Islet precursor cell (in vitro differentiated cells): ENCODE measurements at places on chromosomes 6 and 20.

GRCh38 chr6:27630727-27631608, 158.1 kb upstream of the ZNF184 start:
- DNase-seq = peak; percentile 88

DNA sequence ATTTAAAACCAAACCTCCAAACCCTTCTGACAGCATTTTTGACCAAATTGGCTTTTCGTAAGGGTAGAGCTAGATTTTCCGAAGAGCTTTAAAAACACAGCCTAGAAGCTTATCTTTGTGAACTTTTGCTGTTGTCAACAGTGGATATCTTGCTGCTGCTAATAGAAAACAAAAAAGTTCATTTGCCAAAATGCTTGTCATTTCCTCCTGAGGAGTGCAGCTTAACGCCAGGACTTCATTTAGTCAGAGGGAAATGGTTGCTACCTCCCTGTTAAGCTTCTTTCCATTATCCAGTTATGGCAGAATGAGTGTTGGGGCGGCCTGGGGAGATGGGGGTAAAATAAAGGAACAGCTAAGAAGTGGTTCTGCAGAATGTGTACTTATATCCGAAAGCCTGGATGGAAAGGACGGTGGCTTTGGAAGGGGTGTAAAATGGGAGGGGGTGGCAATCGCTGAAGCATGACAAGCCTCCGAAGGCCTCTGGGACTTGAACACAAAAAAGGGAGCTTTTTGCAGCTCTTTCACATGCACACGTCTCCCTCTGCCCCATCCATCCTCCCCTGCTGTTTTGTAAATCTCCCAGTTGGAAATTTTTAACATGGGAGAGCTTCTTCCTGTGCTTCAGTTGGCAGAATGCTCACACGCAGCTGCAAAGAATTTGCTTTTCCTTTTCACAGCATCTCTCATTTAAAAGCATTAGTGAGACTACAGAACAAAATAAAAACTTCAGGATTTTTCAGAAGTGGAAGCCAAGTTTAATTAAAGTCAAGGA, 22.5 kb downstream of the JARID2 start:
- no peak for DNase-seq

DNA sequence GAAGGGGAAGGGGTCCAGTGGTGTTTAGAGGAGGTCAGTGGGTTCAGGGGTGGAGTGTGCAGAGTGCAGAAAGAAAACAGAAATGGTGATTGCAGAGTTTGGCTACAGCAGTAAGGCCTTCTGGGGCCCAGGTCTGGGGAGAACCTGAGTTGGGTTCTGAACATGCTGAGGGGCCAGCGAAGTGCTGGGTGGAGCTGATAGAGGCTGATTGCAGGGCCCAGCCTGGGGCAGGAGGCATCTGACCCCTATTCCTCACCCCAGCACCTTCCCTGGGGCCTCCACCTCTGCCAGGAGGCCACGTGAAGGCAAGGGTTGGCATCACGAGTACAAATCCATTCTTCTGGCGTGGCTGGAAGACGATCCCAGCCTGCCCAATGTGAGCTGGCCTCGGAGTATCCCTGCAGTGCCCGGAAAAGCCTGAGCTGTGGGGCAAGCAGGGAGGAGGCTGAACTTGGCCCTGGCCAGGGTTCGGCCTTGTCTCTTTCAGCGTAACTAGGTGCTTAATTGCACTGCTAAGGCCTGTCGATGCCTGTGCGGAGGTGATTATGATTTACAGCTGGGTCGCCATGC, 35.3 kb downstream of the VSTM2L start:
- no peak for DNase-seq

DNA sequence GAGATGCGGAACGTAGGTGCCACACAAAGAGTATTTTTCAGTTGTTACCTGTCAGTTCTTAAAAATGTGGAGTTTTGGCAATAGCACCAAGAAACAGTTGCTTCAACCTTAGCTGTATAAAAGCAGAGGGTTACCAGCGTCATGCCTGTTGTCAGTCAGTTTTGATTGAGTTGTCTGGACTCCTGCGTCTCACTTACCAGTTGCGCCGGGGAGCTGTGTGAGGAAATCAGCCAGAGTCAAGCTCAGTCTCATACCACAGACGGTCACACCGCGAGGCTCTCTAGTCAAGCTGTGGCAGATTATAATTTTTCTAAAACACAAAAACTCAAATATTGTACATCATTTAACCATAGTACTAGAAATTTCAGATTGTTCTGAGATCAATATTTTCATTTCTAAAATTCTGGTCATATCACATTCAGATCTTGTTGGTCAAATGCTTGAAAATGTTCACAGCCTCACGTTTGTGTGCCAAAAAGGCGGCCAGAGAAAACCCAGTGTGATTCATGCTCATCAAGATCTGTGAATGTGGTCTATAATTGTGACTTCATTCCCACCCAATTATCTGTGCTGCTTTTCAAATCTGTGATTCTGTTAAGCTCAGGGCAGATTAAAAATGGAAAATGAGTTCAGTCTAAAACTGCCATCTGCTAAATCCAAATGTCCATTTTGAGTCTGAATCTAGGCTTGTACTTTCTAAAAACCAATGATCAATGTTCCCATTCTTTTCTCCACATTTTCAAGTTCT, 37.5 kb downstream of the SASH1 start:
- DNase-seq = no peak

- no peak for DNase-seq
Measured at GRCh38 chr6:56032715-56033260, 157.4 kb upstream of the BMP5 start.

DNA sequence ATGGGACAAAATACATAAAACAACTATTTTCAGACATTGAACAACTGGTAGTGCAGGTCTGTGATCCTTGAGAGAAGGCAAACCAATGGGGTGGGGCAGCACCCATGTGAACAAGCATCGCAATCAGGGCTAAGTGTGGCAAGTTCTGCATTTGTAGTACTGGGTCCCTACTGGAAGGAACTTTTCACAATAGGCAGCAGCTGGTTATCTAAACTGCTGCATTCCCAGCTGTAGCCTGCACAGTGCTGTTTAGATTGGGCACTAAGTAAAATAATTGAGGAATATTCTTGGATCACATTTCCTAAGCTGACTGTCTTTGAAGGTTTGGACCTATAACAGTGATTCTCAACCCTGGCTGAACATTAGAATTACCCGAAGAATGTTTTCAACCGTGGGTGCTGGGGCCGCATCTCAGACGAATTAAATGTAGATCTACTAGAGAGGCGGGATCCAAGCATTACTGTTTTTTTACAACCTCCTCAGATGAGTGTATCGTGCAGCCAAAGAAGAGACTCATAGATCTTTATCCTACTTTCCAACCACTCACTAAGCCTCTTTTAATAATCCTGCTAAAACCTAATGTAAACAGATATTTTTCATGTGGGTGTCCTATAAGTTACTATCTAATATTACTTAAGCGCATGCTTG, 12.4 kb upstream of the MAP3K4 start:
- no peak for DNase-seq

GRCh38 chr6:30781743-30782424, 37.5 kb upstream of the IER3 start:
- DNase-seq = peak; percentile 75

DNA sequence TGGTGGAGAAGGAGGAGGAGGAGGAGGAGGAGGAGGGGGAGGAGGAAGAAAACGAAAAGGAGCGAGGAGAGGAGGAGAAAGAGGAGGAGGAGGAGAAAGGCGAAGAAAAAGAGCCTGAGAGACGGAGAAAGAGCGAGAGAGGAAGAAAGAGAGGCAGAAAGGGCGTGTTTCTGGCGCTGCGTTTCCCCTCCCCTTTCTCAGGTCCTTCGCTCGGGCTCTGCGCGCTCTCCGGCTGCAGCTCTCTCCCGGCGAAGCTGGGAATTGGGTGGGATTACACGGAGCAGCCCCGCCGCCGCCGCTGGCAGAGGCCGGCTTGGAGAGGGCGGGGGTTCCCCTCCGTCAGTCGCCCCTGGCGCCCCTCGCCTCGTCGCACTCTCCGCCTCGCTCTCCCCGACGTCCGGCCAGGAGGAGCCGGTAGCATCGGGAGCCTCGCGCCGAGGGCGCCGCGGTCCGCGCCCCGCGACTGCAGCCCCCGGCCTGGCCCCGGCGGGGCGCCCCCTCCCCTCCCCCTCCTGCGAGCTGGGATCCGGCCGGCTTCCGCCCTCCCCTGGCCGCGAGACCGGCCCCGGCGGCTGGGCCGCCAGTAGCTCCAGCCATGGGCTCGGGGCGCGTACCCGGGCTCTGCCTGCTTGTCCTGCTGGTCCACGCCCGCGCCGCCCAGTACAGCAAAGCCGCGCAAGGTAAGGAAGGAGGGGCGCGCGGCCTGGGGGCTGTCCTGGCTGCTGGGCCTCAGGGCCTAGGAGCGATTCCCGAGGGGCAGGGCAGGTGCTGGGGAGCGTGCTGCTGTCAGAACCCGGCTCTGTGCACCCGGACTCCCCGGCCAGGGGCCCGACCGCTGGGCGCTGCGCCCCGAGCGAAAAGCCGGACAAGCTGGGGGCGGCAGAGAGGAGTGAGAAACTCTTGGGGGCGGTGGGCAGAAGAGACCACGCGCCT, at the start of gene SCUBE3:
SCUBE3 (plus strand) TSS at position 133 of the 933 bp plus-strand sequence; CDS start at position 596, 463 bp downstream.
- peak; percentile 84 for DNase-seq

DNA sequence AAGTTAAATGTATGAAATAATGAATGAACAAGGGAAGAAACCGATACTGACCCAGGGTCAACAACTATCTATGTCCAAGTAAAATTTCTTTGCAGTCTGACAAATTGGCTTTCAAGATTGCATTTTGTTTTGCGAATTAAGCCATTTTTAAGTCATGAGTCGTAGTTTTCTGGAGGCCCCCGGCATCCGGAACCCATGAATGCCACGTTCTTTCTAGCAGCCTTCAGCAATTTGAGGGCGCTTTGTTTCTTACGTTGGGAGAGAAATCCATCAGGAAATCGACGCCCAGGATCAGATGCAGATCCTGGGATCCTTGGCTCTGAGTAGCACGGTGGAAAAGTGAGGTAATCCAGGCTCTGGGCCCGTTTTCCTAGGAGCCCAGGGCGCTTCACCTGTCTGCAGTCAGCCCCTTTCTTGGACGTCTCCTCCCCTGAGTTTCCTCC, 309 bp upstream of the ABRACL start:
- no peak for DNase-seq

GRCh38 chr20:57986666-57987065, 241.8 kb downstream of the ANKRD60 start:
- DNase-seq = no peak

DNA sequence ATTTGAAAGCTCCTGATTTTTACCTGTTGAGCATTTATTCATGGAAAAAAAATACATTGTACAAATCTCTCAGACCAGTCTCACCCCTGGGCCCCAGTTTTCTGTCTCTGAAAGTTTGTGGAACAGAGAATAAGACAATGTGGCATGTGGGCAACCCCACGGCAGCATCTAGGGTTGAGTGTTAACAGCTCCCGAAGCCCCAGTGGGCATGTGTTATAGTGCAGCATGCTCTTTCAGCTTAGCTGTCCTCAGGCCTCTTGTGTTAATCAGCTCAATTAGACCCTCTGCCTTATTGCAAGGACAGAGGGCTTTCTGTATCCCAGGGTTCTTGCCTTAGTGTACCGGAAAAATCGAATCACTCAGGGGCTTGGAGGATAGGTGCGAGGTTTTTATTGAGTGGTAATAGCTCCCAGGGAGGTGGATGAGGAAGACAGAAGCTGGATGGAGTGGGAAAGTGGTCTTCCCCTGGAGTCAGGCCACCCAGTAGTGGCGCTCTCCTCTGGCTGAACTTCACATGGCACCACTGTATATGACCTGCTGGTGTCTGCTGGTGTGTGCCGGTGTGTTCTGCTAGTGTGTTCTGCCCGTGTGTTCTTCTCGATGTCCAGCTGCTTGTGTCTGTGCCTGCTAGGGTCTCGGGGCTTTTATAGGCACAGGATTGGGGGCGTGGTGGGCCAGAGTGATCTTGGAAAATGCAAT, 382.8 kb downstream of the EPM2A start:
- no peak for DNase-seq
